Stimulated activated CD4-positive, alpha-beta T cell treated with anti-CD3 and anti-CD28 coated beads, Interleukin-2, amount 100 ng/mL, for 24 hours (primary cell): ENCODE measurements at places on chromosomes 7 and 10.

- no peak for DNase-seq
These were observed 69.2 kb upstream of the UNC5B start for GRCh38 chr10:71143170-71143569.

GRCh38 chr7:118169146-118169545 lies 14.8 kb upstream of the LSM8 start:
- no peak for DNase-seq

GRCh38 chr10:92208736-92209135 lies 82.1 kb downstream of the CPEB3 start:
- no peak for DNase-seq

DNA sequence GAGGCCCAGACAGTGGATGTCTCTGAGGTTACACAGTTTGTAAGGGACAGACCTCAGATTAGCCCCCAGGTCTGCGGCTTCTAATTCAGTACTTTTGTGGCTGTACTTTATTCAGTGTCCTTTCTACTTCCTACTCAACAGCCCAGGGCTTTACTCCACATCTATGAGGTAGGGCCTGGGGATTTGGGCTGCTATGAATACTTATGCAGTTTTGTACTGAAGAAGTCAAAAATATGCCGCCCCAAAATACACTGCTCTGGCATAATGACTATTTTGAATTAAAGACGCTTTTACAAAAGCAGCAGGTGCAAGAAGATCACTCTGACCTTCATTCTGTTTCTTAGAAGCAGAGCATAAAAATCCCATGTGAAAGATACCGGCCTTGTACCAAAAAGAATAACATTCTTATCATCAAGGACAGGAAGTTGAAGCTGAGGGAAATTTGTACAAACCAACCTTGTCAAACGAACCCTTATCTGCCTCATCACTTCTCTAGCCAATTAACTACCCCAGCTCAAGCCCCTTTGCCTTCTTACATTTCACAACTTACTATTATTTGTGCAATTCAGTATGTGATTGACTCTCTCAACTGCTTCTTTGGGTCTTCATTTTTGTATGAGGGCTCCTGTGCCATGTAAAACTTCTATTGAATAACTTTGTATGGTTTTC lies 26.1 kb upstream of the TRUB1 start:
- no peak for DNase-seq

GRCh38 chr7:115682507-115682906 lies 348.1 kb downstream of the TFEC start:
- no peak for DNase-seq

DNA sequence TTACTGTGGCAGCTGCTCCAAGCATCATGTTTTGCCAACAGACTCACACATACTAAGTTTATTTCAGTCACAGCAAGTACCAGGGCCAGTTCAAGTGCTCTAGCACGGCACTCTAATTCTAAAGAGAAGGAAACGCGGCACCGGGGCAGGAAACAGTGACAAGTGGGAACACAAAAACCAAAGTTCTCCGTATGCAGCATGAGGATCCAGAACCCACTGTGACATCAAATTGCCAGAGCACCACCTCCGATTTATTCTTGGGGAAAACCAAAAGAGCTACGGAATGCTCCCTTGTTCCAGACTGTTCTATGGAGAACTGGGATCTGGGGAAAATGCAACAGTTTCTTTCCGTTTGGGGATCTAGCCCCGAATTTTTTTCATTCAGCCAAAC lies 448 bp upstream of the PTER start:
- DNase-seq: peak; percentile 27

DNA sequence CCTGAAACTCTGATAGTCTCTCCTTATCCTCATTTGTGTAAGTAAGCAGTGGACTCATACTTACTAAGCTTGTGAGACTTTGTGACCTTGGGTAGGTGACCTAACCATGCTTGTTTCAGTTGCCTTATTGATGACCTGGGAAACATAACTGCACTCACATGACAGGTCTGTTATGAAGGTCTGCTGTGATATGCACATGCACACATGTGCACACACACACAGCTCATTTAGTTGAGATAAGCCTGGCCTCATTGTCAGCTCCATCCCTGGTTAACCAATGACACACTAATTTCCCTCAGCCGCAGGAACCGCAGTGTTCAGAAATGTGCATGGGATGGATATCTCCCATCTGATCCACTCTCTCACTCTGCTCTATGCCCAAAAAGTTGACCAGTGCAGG lies 177.2 kb downstream of the GPAM start:
- DNase-seq: no peak

GRCh38 chr7:1269336-1269890 lies 36.7 kb downstream of the UNCX start:
- no peak for DNase-seq

- DNase-seq: no peak
These were observed 58.9 kb downstream of the HIPK2 start for GRCh38 chr7:139718859-139719258.

DNA sequence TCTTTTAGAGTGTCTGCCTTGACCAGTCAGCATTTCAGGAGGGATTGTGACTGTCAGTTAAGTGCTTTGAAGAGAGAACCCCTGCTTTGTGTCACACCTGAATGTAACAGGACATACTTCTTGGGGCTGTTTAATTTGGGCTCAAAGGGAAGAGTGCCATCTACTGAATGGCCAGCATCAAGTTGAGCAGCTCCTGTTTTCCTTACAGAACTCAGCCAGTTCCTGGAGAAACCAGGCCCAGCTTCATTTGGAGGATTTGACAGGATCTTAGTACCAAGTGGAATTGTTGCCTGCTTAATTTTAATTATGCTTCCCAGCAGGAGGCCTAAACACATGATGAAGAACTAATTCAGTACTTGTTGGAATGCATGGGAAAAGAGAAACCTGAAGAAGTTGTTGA lies 8.3 kb downstream of the ADD3 start:
- no peak for DNase-seq

- DNase-seq: no peak
These were observed 697.6 kb downstream of the PHTF2 start for GRCh38 chr7:78496096-78496630.

GRCh38 chr10:132516771-132517725 lies 20.5 kb upstream of the INPP5A start:
- no peak for DNase-seq

DNA sequence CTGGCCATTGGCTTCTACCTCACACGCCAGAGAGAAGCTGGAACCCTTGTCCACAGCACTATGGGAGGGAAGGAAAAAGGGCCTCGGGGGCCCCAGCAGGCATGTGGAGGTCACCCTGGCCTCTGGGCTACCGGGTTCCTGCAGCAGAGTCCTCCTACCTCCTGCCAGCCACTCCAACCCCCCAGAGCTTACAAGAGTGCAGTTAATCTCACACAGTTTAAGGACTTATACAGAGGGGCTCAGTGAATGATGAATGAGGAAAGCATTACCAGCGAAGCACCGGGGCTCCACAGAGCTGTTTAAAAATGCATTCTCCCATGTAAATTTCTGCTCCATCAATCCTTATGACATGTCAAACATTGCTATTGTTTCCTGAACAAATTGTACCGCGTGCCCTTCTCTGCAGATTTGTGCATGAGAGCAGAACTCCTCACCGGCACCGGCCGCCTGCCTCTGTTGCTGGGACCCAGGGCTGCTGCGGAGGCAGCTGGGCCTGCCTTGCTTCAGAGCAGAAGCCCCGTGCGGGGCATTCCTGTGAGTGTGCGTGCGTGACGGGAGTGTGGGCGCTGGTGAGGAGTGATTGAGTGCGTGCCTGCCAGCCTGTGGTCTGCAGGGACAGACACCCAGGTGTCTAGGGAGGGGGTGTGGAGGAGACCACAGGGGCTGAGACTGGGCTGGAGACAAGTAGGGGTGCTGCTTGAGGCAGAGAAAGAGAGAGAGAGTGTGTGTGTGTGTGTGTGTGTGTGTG lies 52.8 kb downstream of the C10orf105 start:
- no peak for DNase-seq

- no peak for DNase-seq
These were observed 26.5 kb downstream of the RNF32 start for GRCh38 chr7:156667110-156667426.

DNA sequence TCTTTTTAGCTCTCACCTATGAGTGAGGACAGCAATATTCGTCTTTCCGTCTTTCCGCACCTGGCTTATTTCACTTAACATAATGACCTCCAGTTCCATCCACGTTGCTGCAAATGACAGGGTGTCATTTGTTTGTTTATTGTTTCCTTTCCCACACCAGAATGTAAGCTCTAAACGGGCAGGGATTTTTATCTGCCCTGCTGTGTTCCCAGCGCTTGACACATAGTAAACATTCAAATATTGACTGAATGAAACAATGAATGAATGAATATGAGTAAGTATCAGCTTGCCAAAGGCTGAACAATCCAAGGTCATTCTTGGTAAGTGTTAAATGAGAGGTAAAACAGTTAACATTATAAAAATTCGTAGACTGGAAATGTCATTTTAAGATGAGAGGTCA lies 12.8 kb downstream of the SH3PXD2A start:
- no peak for DNase-seq

DNA sequence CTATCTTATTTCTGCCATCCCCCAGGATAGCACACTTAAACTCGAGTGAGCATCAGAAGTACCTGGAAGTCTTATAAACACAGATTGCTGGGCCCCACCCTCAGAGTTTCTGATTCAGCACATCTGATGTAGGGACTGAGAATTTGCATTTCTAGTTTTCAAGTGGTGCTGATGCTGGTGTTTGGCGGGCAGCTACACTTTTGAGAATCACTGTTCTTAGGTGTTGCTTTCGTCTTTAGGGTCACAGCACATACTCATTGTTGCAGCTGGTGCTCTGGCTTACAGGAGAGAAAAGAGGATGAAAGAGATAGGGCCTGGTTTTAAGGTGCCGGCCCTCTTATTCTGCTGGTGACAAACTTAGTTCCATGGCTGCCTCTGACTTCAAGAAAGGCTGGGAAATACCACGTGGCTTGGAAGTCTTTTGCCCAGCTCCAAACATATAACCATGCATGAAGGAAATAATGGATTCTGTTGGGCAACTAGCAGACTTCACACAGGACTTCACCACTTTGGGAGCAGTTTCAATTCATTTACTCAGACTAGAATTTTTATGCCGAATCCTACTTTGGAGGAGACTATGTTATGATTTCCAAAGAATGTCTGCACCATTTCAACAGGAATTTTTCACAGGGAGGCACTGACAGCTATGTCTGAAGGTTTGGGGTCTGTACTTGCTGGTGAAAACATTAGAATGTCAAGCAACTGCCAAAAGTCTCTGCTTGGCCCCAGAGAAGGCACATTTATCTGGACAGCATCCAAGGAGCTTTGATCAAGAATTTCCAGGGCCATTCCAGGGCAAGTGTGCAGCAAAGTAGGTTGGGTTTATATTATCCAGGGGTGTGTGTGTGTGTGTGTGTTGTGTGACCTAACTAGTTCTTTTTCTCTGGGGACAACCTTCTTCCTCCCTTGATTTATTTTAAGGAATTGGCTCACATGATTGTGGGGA lies 6.9 kb upstream of the MINDY4 start:
- no peak for DNase-seq

- DNase-seq: no peak
These were observed 695 bp downstream of the HSPA12A start for GRCh38 chr10:116741391-116742351.

DNA sequence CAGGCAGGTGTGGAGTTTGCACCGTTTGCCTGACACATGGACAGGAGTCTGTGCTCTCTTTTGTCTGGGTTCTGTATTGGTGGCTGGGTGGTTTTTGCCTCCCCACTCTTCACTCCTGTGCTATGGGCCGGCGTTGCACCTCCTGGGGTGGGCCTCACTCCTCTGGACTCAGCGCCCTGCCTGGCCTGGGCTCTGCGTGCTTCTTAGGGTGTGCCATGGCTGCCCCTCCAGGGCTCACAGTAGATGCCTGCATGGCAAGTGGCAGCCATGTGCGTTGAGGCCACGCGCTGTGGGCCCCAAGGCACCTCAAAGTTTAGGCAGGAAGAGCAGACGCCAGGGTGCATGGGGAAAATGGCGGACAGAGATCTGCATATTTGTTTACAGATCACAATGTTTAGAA lies 319.8 kb downstream of the ADARB2 start:
- no peak for DNase-seq

DNA sequence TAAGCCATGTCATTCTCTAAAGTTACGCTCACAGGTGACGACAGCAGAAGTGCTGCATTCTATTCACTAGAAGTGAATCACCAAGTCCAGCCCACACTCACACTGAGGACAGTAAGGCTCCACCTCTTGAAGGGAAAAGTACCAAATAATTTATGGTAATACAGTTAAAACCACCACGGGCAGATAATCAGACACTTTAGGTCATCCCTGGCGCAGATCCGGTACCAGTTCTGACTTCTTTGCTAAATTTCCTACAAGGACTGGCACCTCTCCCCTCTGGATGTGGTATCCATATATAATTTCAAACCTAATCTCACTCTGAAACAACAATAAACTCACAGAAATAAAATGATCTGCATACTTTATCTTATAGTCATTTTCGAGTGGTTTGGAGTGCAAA lies 954.7 kb upstream of the GHITM start:
- no peak for DNase-seq

DNA sequence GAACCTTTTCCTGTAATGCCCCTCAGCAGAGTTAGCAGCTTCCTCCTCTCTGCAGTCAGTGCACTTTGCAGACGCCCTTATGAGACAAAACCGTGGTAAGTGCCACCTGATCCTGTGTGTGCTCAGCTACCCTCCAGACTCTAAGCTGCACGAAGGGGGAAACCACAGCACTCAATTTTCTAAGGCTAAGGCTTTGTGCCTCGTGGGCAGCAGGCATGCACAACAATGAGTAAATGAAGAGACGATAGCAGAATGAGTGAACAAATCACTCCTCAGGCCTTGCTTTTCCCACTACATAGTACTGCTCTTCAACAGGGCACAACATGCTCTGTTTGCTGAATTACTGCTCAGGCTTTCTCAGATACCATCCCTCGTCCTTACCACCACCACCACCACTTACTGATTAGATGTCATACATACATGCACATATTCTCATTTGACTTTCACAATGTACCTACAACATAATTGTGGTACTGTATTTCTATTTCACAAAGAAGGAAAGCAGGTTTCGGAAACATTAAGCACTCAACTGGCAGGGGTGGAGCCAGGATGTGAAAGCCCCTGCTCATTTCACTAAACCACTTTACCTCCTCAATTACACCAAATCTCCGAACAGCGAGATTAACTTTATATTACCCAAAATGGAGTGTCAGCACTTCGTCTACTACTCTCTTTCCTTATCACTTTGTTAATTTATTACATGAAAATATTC lies 85.4 kb downstream of the ICA1 start:
- DNase-seq: peak; percentile 53
